ENCODE measurements at places on chromosomes 4 and X.

DNA sequence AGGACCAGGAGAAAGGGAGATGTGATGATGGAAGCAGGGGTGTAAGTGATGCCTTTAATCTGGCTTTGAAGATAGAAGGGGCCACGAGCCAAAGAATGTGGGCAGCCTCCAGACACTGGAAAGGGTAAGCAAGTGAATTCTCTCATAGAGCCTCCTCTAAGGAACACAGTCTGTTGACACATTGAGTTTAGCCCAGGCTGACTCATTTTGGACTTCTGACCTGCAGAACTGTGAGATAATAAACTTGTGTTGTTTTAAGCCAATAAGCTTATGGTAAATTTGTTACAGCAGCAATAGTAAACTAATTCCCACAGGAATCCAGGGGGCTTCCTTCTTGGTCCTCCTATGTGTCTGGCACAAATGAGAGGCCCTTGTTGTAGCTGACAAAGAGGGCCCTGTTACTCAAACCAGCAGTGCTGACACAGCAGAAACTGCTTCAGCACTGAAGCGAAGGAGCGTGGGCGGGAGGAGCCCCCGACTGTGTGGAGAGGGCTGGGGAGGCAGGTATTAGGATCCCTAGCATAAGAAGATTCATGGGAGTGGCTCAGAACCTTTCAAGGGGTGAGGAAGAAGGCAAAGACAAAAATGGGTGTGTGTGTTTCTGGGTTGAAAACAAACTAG, 268.7 kb downstream of the NR3C2 start:
- DNase-seq, result no peak

DNA sequence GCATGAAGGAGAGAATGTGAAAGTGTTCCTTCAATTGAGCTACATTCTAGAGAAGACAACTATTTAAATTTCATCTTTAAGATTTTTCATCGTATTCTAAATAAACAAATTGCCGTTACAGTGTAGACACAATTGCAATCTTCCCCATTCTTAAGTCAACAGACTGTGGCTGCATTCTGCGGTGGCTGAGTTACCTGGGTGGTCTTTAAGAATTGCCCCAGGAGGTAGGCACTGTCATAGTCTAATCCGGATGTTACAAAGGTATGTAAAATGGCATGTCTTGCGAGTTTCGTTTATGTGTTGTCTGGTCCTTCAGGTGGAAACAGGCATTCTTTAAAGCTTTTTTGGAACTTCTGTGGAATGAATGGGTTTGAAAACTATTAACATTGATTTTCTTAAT, 586.1 kb upstream of the PITX2 start:
- DNase-seq, result no peak

- DNase-seq, result peak; percentile 27
These were observed 2.3 kb downstream of the DUSP9 start for GRCh38 chrX:153649178-153649914.

DNA sequence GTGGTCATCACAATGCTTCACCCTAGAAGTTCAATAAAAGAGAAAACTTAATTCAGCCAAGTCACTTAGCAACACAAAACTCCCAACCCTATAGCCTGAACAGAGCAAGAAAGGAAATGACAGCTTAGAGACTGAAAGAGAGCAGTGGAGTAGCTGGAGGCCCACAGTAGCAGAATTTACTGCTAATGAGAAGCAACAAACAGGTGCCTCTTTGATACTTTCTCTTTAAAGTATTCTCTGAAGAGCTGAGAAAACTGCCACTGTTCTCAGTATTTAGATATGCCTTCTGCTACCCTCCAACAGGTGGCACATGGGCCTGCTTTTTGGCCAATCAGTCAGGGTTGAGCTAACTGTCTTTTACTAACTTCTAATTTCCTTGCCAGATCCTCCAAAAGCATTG, 240.0 kb downstream of the GPC3 start:
- no peak for DNase-seq

- no peak for DNase-seq
These were observed 333.5 kb downstream of the BMPR1B start for GRCh38 chr4:95091272-95091671.

DNA sequence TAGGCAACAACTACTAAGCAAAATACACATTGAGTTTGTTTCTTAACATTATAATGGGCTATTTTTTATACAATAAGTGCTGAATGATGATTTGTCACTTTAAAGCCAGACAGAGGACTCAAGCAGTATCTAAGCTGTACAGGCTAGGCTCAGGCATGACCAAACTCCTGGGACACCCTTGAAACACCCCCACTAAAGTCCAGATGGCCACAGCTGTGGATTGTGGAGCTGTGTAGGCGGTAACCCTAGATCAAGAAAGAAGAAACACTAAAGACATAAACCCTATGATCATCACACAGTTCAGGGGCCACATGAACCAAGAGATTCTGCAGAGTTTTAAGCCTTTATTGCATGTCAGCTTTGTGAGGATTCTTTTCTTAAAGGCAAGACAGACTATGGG, 25.1 kb downstream of the TAB3 start:
- no peak for DNase-seq

DNA sequence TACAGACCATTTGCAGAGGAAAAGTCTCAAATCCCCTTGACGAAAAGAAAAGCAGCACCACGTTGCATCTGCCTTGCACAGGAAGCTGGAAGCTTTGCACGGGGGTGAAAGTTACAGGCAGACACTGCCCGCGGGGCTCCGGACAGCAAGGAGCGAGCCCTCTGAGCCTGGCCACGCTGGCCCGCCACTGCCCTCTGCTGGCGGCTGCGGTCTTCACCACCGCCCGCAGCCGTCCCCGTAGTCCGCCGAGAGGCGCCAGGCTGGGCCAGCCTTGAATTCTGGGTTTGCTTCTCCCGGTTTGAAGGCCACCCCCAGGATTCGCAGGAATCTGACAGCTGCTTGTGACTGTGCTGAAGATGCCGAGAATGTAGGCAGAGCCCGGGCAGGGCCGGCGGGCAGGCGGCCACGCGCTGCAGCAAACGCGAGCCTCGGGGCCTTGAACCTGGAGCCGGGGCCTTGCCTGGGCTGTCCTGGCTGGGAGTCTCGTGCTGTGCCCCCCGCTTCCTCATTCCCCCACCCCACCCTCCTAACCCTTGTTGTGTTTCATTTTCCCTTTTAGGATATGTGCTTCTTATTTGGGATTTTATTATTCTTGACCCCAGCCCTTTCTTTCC, 49.2 kb downstream of the ENPP6 start:
- DNase-seq, result peak; percentile 31

- no peak for DNase-seq
These were observed 45.5 kb upstream of the FAM241A start for GRCh38 chr4:112099701-112100297.

DNA sequence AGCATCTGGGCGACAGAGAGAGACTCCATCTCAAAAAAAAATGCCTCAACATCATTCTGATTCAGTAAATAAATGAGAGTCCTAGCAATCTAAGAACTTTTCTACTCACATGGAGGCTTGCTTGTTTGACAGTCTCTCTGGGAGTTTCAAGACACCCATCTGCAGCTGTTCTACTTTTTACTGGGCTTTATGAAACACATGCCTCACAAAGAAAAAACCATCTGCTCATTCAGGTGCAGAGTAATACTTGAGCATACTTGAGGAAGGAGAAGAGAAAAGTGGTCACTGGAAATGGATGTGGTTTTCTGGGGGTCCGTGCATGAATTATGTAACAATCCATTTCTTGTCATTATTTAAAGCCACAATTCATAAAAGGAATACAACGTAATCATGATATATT, 87.1 kb upstream of the DDX53 start:
- no peak for DNase-seq

DNA sequence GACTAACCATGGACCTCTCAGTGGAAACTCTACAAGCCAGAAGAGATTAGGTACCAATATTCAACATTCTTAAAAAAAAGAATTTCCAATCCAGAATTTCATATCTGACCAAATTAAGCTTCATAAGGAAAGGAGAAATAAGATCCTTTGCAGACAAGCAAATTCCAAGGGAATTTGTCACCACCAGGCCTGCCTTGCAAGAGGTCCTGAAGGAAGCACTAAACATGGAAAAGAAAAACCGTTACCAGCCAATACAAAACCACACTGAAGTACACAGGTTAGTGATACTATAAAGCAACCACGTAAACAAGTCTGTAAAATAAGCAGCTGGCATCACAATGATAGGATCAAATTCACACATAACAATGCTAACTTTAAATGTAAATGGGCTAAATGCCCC, 156.6 kb downstream of the FAM13A start:
- DNase-seq, result no peak

- DNase-seq, result no peak
These were observed 824.5 kb upstream of the HTR2C start for GRCh38 chrX:113759422-113759821.

GRCh38 chr4:77110730-77111129, 34.9 kb upstream of the CCNI start:
- no peak for DNase-seq

DNA sequence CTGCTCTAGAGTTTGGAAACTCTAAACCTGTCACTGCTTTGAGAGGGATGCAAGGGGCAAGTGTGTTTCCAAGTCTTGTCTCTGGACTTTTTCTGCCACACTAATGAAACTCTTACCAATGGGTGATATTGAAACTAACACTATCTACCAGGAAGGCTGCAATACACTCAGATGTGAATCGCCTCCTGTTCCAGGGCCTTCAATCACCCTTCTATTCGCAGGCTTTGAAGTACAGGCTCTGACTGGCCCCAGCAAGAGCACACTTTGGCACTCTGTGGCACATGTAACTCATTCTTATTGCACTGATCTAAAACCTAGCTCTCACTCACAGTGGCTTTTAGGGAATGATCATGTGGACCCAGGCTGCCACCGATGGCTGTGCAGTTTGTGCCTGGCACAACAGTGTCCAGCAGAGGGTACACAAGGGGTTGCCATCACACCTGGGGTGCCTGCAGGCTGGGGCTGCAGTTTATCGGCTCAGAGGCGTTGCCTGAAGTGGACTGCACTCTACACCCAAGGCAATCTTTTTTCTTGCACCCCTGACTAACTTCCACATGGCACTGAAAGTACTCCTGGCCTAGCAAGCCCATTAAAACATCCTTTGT, 210.8 kb downstream of the MGST2 start:
- no peak for DNase-seq

GRCh38 chr4:158793021-158793420, 24.2 kb downstream of the FNIP2 start:
- DNase-seq, result no peak

Data from CD4-positive, alpha-beta T cell treated with Interleukin-15 for 1 hour (primary cell).